ENCODE measurements at places on chromosomes 1 and 21. TPM values are rescaled to one million over a fixed set of nuclear protein-coding genes. Genes with fewer than 3 reads are reported as not detected.

Gene VTCN1
- not detected for total RNA-seq

Gene UBASH3A
- not detected for total RNA-seq

Gene RAB42
- 1.3 TPM for total RNA-seq

Gene NUDT4B
- total RNA-seq, result 1.6 TPM

Gene DEPDC1
- total RNA-seq, result 4.7 TPM

DNA sequence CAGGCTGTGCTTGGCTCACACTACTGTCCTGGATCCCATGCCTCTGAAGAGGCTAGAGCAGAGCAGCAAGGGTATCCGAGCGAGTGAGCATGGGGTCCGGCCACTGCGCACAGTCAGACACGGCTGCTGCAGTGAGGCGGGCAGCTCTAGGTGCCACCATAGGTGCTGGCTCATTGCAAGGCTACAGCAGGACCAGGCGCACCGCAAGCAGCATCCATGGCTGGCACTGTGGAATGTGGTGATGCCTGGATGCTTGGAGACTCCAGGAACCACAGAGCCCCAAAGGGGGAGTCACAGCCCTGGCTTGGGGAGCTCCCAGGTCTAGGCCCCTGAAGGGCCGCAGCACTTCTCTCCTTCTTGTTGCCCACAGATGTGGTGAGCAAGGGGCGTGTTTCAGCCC lies 47.2 kb downstream of the ATP6V1G3 start:
- H3K27me3 ChIP-seq, result no peaks in the 10 kb centered on the region
- peaks cover 45% of the 10 kb centered on the region for H3K4me1 ChIP-seq
- no peak overlapping the region for H3K4me3 ChIP-seq
- DNase-seq, result no peak
- peak overlapping the region; percentile 73 for H3K27ac ChIP-seq

DNA sequence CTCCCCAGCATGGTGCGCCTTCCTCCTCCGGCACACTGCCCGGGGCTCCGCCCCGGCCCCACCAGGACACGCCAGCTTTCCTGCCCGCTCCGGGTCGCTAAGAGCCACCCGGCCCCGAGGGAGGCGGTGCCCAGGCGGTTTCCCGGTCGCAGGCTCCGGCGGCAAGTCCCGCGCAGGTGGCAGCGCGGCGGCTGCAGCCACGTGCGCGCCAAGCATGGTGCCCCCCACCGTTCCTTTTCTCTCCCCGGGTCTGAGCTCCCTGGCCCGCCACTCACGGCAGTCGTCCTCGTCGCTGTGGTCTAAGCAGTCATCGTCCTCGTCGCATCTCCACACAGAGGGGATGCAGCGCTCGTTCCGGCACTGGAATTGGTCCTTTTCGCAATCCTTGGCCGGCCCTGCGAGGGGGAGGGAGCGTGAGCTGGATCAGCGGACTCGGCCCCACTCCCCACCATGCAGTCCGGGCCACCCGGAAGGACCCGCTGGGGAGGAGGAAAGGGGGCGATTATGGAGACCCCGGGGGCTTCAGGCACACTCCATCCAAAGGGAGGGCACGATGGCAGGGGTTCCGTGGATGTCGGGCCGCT lies 1.2 kb downstream of the LRP8 start:
- H3K4me3 ChIP-seq, result peak overlapping the region; percentile 86
- peak; percentile 81 for DNase-seq
- H3K36me3 ChIP-seq, result peaks cover 7% of the 10 kb centered on the region
- H3K27me3 ChIP-seq, result no peaks in the 10 kb centered on the region
- peaks cover 14% of the 10 kb centered on the region for H3K4me1 ChIP-seq
- peak overlapping the region; percentile 76 for H3K27ac ChIP-seq

- H3K4me3 ChIP-seq, result peak overlapping the region; percentile 6
- no peaks in the 10 kb centered on the region for H3K36me3 ChIP-seq
- peaks cover 7% of the 10 kb centered on the region for H3K4me1 ChIP-seq
- H3K27me3 ChIP-seq, result peaks cover 3% of the 10 kb centered on the region
- DNase-seq, result no peak
- H3K27ac ChIP-seq, result no peak overlapping the region
Observed at GRCh38 chr1:21607549-21608529, 61.3 kb downstream of the RAP1GAP start.

All from chondrocyte (in vitro differentiated cells).